ENCODE measurements at places on chromosomes 11 and 22. TPM values are rescaled to one million over a fixed set of nuclear protein-coding genes. Genes with fewer than 3 reads are reported as not detected.

DNA sequence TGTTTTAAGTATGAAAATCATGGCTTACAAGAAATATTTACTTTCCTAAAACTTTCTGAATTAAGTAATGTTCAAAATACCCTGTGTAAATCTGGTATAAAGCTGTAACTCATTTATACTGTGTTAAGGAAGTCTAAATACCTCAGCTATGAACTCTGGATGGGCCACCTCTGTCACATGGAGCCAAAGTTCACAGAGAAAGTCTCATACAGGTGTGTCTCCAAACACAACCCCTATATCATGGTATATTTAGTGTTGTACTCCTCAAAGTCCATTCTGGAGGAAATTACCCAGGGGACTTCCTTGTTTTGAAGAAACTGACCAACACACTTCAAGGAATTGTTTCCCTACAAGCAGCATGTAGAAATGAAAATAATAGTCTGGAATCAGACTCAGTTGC, 909.2 kb upstream of the TENM4 start:
- peaks cover 21% of the 10 kb centered on the region for H3K4me1 ChIP-seq
- no peaks in the 10 kb centered on the region for H3K27me3 ChIP-seq
- H3K4me3 ChIP-seq = no peak overlapping the region
- H3K36me3 ChIP-seq = no peaks in the 10 kb centered on the region

DNA sequence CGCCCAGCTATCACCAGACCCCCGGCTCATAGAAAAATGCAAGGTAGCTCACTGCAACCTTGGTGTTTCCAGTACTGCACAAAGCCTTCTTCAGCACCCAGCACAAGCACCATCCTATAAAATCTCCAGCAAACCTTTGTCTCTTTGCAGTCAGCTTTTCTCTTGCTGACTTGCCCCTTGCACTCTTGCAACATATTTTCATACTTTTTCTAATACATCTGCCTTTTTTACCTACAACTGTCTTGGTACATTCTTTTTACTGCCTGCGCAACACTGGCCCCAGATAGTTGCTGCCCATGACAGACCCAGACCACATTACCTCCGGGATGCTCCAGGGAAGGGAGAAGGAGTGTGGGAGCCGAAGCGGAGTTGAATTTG, 142.4 kb downstream of the MPPED1 start:
- no peak for DNase-seq
- peaks cover 4% of the 10 kb centered on the region for H3K27me3 ChIP-seq
- no peaks in the 10 kb centered on the region for H3K4me1 ChIP-seq
- peaks cover 11% of the 10 kb centered on the region for H3K36me3 ChIP-seq
- peak overlapping the region; percentile 65 for H3K4me3 ChIP-seq

DNA sequence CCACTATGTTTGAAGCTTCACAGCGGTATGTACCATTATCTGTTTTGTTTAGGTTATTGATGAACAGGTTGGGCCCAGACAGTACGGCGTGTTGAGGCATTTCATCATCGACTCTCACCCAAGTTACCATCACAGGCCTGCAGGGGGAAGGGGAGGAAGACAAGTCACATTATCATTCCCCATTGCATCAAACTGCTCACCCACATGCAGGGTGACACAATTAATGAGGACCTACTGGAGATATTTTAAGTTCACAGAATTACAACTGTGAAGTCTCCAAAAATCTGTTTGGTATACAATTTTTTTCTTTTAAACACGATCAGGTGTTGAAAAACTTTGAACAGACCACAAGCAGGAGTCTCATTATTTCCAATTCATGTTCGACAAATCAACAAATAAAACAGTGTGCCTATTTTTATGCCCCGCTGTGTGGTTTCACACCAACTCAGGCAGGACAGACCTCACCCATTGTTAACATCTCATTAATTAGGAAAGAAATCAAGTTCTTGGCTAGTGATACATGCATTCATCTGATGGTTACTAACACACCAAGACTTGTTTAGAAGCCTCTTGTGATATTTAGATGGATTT, 289.5 kb downstream of the CADM1 start:
- no peaks in the 10 kb centered on the region for H3K36me3 ChIP-seq
- H3K27ac ChIP-seq = no peak overlapping the region
- H3K27me3 ChIP-seq = peaks cover 2% of the 10 kb centered on the region
- DNase-seq = no peak

DNA sequence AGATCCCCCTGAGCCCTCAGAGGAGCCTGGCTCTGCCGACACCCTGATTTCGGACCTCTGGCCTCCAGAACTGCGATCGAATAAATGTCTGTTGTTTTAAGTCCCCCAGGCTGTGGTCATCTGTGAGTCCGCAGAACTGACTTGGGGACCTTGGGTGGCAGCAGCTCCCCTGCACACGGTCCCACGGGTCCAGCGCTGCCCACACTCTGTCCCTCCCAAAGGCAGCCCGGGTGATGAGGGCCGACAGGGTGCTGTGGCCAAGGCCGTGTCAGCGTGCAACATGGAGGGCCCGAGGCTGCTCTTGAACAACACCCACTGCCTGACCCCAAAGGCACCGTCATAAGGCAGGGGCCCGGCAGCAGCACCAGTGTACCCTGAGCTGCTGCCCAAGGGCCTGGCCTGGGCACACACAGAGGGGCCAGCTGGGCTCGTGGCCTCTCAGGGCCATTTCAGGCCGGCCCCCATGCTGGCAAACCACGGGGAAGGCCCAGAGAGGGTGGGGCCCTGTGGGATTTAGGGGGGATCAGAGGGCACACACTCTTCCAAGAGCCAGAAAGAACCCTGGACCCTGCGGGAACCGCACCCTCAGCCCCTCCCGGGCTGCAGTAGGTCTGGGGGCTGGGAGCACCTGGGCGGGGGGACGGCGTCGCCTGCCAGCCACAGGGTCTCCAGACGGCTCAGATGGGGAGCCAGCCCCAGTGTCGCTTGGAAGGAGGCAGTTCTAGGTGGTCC, 77.1 kb upstream of the PRR5 start:
- no peak overlapping the region for H3K4me3 ChIP-seq
- no peak overlapping the region for H3K27ac ChIP-seq
- no peaks in the 10 kb centered on the region for H3K36me3 ChIP-seq
- peaks cover 4% of the 10 kb centered on the region for H3K27me3 ChIP-seq

DNA sequence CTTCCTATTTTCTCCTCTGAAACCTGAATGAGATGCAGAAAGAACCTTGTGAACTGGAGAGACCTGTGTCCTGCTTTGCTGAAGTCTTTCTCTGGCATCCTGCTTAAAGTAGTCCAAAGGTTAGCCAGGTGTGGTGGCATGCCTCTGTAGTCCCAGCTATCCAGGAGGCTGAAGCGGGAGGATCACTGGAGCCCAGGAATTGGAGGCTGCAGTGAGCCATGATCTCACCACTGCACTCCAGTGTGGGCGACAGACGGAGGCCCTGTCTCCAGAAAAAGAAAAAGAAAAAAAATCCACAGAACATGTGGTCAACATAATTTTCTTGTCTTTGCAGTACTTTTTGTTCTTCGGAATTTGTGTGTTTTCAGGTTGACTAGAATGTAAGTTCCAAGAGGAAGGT, 2.3 kb upstream of the KREMEN1 start:
- peaks cover 7% of the 10 kb centered on the region for H3K27me3 ChIP-seq
- peaks cover 15% of the 10 kb centered on the region for H3K4me1 ChIP-seq
- H3K27ac ChIP-seq = no peak overlapping the region
- H3K36me3 ChIP-seq = no peaks in the 10 kb centered on the region
- peak overlapping the region; percentile 74 for H3K4me3 ChIP-seq

GRCh38 chr11:4027746-4028145, 66.9 kb upstream of the RRM1 start:
- peaks cover 17% of the 10 kb centered on the region for H3K4me1 ChIP-seq
- no peak overlapping the region for H3K27ac ChIP-seq
- no peaks in the 10 kb centered on the region for H3K27me3 ChIP-seq
- no peaks in the 10 kb centered on the region for H3K36me3 ChIP-seq
- DNase-seq = no peak

DNA sequence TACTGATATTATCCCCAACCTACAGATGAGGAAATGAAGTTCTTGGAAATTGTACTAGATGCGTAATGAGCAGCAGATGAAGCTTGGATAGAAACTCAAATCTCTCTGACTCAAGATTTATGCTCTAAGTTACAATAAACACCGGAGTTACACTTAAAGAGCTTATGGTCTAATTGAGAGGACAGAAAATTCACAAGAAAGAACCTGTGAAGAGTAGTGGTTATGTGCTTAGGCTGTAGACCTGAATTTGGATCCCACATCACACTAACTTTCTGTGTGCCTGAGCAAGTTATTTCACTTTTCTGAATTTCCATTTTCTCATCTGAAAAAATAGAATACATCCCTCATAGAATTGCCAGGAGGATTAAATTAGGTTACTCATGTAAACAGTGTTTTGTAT, 58.5 kb downstream of the FLI1 start:
- H3K27me3 ChIP-seq = peaks cover 4% of the 10 kb centered on the region
- H3K4me3 ChIP-seq = peak overlapping the region; percentile 70
- H3K36me3 ChIP-seq = peaks cover 47% of the 10 kb centered on the region

DNA sequence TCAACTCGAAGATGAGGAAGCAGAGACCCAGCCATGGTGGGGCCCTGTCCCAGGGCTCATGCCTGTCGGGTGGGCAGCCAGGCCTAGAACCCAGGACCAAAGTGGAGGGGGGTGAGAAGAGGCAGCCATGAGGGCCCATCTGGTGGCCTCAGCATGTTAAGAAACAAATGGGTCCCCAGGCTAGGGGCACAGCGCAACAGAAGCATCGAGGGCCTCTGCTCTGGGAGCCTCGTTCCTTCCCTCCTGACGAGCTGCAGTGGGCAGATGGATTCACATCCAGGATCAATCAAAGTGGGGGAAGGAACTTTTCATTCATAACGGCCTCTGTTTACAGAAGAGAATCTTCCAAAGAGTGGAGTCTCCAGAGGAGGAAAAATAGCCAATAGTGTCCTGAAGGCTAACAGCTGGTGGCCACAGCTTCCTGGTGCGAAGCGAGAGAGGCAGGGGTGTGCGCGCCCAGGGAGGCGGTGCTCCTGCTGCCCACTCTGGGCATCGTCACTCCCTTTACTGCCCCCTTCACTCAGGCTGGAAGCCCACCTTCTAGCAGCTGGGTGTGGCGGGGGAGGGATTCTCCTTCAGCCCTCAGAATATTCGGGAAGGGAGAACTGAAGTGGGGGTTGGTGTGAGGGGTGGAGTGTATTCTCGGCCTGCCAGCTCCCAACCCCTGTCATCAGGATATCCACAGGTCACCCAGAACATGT, 4.3 kb downstream of the CBX7 start:
- peaks cover 8% of the 10 kb centered on the region for H3K27me3 ChIP-seq
- no peaks in the 10 kb centered on the region for H3K36me3 ChIP-seq
- no peak for DNase-seq
- H3K4me1 ChIP-seq = no peaks in the 10 kb centered on the region

DNA sequence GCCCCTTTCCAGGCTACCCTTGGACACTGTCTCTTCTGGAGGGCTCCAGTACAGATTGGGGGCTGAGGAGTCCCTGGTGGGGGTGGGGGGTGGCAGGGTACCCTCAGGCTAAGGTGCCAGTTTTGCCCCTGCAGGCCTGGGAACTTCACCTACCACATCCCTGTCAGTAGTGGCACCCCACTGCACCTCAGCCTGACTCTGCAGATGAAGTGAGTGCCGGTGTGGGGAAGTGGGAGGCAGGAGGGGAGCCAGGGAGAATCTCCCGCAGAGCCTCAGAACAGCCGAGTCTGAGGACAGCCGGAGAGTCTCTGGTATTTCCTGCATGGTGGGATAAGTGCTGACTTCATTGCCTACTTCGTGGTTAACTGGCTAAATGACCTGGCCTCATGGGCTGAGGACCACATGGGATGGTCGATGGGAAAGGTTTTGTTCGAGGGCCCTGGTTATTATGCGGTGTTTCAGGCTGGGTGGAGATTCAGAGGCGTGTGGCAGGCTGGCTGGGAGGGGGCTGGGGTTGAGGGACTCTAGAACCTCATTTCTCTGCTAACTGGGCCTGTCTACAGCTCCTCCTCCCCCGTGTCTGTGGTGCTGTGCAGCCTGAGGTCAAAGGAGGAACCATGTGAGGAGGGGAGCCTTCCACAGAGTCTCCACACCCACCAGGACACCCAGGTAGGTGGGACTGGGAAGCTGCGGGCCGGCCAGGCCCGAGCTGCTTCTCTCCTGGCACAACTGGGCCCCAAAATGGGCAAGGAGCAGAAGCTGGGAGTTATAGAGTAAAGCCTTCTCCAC, 8.5 kb downstream of the TMEM258 start:
- no peak overlapping the region for H3K27ac ChIP-seq
- no peak overlapping the region for H3K4me3 ChIP-seq
- no peaks in the 10 kb centered on the region for H3K4me1 ChIP-seq
- H3K36me3 ChIP-seq = peaks cover 14% of the 10 kb centered on the region
- DNase-seq = no peak

GRCh38 chr11:103413266-103413888, 304.2 kb downstream of the DYNC2H1 start:
- H3K36me3 ChIP-seq = no peaks in the 10 kb centered on the region
- no peak overlapping the region for H3K27ac ChIP-seq
- no peaks in the 10 kb centered on the region for H3K4me1 ChIP-seq
- no peak overlapping the region for H3K4me3 ChIP-seq

GRCh38 chr11:110329445-110329844, 33.0 kb upstream of the RDX start:
- no peak for DNase-seq
- peaks cover 21% of the 10 kb centered on the region for H3K36me3 ChIP-seq
- H3K4me3 ChIP-seq = no peak overlapping the region
- peaks cover 7% of the 10 kb centered on the region for H3K27me3 ChIP-seq
- H3K4me1 ChIP-seq = peaks cover 15% of the 10 kb centered on the region

The MYRF gene
- 1.5 TPM for total RNA-seq

The MFRP gene
- 0.13 TPM for total RNA-seq

The MOGAT2 gene
- total RNA-seq = not detected

The PHOX2A gene
- total RNA-seq = not detected

The LGALS12 gene
- 0.67 TPM for total RNA-seq

Data from endothelial cell (in vitro differentiated cells).